ENCODE measurements at places on chromosomes 16 and 17.
A peak's percentile ranks its signal among the peaks of the same experiment; 100 is the strongest.

- DNase-seq, result peak; percentile 72
Measured at GRCh38 chr17:63445954-63446752, at the start of gene CYB561. CYB561 (minus strand) TSS chr17:63446306; CDS start chr17:63437547, 8,759 bp downstream.

DNA sequence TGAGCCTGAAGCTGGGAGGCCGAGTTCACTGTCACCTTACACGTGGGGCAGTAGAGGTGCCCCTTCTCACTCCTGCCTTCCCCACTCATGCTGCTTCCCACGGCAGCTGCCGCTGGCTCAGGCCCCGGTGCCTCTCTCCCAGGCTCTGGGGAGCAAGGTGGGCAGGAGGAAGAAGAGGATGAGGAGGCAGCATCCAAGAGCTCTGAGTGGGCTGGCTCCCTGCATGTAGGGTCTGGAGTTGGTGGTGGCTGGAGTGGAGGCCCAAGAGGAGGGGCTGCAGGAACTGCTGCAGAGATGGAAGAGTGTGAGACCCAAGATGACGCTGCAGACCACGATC is 8.9 kb downstream of the NKIRAS2 start:
- no peak for DNase-seq

DNA sequence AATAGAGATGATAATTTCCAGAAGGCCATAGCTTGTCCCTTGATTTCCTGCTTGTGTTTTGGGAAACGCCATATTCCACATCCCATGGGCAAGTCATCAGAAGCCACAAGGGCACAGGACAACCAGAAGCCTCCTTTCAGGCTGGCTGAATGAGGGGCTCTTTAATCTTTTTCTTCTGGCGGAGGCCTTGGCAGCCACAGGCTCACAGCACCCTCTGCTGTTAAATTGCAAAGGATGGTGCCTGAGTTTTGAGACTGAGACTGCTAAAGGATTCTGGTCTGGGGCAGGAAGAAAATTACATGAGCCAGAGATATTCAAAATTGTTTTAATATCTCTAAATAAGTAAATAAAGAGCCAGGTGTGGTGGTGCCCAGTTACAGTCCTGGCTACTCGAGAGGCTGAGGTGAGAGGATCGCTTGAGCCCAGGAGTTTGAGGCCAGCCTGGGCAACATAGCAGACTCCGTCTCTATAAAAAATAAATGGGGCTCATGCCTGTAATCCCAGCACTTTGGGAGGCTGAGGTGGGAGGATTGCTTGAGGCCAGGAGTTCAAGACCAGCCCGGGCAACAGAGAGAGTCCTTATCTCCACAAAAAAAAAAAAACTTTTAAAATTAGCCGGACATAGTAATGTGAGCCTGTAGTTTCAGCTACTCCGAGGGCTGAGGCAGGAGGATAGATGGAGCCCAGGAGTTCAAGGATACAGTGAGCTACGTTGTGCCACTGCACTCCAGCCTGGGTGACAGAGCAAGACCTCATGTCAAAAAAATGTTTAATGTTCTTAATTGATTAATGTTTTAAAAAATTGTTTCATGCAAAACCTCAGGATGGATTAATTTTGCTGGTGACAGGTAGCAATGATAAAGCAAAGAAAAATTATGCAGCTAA is 26.3 kb downstream of the AARSD1 start:
- no peak for DNase-seq

DNA sequence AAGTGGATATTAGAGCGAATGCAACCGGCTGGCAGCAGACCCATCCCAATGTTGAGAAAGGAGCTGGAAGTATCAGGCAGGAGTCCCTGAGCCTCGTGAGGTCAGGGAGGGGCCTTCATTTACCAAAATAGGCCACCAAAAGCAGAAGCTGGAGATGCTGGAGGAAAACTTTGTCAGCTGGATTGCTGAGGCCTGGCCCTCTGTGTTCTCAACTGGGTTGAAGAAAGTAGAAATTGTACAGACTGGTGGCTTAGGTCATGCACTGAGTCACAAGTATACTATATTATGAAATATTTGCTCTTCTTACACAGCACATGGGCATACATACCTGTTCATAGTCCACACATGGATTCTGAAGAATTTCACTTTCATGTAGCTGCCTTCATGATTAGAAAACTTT is 23.2 kb upstream of the TEKT3 start:
- no peak for DNase-seq

GRCh38 chr17:28521311-28522085 is 15.3 kb downstream of the FOXN1 start:
- no peak for DNase-seq

GRCh38 chr17:6147042-6147441 is 76.9 kb downstream of the WSCD1 start:
- DNase-seq, result no peak

DNA sequence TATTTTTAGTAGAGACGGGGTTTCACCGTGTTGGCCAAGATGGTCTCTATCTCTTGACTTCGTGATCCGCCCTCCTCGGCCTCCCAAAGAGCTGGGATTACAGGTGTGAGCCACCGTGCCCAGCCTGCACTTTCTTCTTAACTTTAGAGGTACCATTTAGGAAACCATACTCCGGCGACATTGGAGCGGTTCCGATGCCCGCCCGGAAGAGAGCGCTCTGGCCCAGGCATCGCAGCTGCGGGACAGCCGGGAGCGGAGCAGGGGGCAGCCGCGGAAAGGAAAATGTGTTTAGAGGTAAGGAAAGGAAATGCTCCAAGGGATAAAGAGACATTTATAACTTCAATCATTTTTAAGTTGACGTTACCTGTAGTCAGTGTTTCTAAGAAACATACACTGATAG is 6.0 kb upstream of the HS3ST3B1 start:
- no peak for DNase-seq

GRCh38 chr16:88628512-88628974 is 9.8 kb upstream of the IL17C start:
- DNase-seq, result no peak

DNA sequence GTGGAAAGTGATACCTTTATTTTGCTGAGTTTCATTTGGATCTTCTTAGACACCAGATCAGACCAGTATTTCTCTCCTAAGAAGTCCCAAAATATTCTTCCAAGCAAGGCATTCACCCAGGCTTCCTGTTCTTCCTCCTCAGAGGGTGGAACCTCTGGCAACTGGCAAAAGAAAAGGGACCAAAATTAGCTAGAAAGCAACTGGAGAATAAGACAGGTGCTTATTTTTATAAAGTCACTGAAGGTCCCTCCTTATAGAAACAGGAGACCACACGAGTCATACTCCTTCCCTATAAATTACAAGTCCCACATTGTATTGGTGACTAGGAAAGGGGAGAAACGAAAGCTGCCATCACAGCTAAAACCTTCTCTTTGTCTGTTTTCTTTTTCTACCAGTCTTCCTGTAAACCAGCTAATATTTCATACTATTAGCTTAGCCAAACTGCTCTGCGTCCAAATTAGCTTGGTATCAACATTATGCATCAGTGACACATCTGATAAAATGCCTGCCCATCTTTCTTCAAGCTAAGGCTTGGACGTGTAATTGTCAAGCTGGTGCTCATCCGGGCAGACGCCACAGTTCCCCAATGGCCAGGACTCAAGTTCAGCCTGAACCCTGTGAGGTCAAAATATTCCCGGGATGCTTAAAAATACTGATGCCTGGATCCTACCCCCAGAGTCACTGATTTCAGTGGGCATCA is 47.5 kb upstream of the ERN1 start:
- no peak for DNase-seq

- DNase-seq, result no peak
Measured at GRCh38 chr16:82072313-82072712, 37.3 kb downstream of the HSD17B2 start.

DNA sequence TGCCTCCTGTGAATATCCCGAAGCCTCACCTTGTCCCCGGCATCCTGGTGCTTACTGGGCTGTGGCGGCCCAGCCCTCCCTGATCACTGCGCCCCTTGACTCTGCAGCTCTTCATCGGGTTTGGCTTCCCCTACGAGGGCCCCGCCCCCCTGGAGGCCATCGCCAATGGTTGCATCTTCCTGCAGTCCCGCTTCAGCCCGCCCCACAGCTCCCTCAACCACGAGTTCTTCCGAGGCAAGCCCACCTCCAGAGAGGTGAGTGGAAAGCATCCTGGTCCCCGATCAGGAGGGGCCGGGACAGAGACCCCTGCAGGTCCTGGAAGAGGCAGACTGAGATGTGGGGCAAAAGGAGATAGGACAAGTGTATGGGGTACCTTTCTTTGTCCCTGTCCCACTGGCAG is 72.1 kb downstream of the MGAT5B start:
- DNase-seq, result no peak

GRCh38 chr16:17451843-17452242 is 18.9 kb downstream of the XYLT1 start:
- peak; percentile 43 for DNase-seq

GRCh38 chr17:19725486-19725885 is 9.1 kb upstream of the SLC47A2 start:
- DNase-seq, result no peak

- DNase-seq, result no peak
Measured at GRCh38 chr16:27234603-27235002, 31.3 kb downstream of the KDM8 start.

DNA sequence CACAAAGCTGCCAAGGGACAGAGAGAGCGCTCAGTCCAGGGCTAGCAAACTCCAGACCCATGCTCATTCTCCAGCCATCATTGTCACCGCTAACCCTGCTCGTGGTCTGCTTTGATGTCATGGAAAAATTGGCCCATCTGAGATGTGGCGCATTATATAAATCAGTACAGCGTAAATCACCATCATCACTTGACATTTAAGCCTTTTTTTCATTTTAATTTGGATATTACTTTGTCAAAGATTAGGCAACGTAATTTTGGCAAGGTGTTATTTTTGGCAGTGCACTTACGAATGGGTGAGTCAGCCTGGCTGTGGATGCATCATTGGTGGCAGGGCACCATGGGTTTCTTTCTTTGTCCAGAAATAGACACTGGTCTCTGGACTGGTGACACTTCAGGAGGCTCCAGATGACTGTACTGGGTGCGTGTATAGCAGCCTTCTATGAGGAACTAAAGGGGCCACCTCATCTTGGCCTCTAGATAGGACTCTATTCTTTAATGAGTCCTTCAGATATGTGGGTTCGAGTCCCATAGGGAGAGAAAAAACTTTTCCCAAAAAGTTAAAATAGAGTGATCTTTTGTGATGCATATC is 166.3 kb downstream of the MSI2 start:
- DNase-seq, result no peak

- no peak for DNase-seq
Measured at GRCh38 chr17:74734256-74734655, 2.8 kb upstream of the RAB37 start.

DNA sequence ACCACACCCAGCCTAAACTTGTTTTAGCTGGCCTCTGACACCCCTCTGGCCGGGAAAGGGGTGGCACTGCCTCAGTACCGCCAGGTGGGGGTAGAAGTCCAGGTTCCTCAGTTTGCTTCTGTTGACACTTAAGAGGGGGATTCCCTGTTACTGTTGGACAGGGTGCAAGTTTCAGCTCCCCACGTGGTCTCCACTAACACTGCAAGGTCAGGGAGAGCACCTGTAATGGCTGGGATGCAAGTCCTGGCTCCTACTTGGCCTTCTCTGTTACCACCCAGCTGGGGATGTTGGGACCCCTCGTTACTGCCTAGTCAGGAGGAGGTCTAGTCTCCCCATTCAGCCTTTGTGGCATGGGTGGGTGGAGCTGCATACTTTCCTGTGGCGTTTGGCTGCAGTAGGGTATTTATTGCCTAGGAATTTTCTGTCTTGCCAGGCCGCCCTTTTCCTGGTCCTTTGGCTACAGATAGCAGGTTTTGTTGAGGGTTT is 10.6 kb upstream of the MFAP4 start:
- DNase-seq, result no peak

DNA sequence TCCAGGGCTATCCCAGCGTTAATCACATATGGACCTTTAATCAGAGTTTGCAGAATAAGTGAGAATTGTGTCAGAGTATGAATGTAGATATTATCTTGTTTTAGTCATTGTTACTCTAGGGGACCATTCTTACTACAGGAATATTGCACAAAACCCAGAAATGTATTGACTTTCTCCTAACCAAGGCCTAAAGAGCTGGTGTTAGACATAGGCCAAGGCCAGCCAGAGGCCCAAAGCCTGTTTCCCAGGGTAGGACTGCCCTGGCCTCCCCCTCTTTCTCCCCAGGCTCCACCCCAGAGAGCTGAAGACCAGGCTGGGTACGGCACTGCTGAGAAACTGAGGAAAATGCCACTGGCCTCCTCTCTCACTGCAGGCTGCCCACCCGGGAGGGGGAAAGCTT is 41.9 kb upstream of the MEOX1 start:
- DNase-seq, result no peak

DNA sequence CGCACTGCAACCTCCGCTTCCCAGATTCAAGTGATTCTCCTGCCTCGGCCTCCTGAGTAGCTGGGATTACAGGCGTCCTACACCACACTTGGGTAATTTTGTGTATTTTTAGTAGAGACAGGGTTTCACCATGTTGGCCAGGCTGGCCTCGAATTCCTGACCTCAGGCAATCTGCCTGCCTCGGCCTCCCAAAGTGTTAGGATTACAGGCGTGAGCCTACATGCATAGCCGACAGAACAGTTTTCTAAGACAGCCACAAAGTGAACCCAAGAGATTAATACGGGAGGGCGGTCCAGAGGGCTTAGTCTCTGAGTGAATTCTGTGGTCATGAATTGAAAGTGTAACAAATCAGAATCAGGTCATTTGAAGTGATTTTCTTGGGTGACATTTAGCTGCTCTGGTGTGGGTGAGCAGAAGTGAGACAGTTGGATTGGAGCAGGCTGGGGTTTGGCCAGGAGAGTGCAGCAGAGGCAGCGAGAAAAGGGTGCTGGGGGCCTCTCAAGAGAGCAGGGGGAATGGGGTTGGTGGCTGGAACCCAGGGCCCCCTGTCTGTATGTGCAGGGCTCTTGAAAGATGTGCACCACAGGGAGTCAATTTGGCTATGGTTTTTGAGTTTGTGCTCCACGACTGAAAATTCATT is 231.4 kb upstream of the WSCD1 start:
- DNase-seq, result no peak

DNA sequence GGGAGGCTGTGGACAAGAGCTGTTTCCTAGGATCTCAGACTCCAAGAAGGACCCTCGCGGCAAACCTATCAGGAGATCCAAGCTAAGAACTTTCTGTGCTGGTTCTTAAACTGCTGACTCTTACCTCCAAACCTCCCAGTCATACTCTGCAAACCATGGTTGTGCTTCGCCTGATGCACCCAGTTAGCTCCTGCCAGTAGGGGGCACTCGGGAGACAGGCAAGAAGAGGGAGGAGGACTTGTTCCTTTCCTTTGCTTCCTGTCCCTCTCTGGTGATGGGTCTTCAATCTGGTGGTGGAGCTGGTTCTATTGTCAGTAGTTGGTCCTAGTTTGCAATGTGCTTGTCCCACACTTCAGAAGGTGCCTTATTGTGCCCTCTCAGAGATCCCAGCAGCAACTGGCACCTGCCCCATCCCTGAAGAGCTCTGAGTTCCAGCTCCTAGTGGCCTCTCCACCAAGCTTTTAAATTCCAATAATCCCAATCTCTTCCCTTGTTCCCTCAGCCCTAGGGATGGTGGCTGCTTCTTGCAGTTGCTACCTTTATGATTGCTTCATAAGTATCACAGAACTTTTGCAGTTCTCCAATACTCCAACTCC is 113.5 kb upstream of the RPL38 start:
- DNase-seq, result no peak

GRCh38 chr17:574061-574460 is 140.6 kb downstream of the VPS53 start:
- no peak for DNase-seq

Measured in central memory CD4-positive, alpha-beta T cell (primary cell).